ENCODE measurements at places on chromosomes 13 and 19. TPM values are rescaled to one million over a fixed set of nuclear protein-coding genes. Genes with fewer than 3 reads are reported as not detected.
A peak's percentile ranks its signal among the peaks of the same experiment; 100 is the strongest.

GPR18 gene
- not detected for total RNA-seq

ARHGAP35 gene
- total RNA-seq = 20.3 TPM

TMEM255B gene
- total RNA-seq = 3.8 TPM

- peak; percentile 56 for DNase-seq
Observed at GRCh38 chr19:45569619-45570421, 14.8 kb downstream of the OPA3 start.

DNA sequence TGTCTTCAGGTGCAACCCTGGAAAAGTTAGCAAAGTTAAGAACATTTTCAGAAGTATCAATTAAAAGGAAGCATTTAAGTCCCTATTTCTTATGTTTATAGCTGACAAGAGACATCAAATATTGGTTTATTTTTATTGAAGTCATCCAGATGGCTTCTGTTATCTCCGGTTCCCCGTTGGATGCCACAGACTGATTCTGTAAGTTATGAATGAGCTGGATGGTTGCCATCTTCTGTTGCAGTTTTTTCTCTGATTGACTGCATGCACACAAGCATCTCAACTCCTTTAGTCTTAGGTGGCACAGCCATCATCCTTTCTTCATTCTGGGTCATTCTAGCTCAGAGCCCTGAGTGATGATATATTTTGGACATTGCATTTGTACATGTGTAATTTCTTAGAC, 10.6 kb upstream of the OXGR1 start:
- no peak for DNase-seq

DNAAF3 gene
- total RNA-seq = 3.1 TPM

ACER1 gene
- total RNA-seq = not detected

- no peak for DNase-seq
Observed at GRCh38 chr13:39023761-39024160, 14.1 kb downstream of the PROSER1 start.

PPP1R13L gene
- 3.7 TPM for total RNA-seq

GRCh38 chr19:44345959-44346358, 10.5 kb downstream of the ZNF112 start:
- DNase-seq = no peak

ZSCAN4 gene
- not detected for total RNA-seq

DNA sequence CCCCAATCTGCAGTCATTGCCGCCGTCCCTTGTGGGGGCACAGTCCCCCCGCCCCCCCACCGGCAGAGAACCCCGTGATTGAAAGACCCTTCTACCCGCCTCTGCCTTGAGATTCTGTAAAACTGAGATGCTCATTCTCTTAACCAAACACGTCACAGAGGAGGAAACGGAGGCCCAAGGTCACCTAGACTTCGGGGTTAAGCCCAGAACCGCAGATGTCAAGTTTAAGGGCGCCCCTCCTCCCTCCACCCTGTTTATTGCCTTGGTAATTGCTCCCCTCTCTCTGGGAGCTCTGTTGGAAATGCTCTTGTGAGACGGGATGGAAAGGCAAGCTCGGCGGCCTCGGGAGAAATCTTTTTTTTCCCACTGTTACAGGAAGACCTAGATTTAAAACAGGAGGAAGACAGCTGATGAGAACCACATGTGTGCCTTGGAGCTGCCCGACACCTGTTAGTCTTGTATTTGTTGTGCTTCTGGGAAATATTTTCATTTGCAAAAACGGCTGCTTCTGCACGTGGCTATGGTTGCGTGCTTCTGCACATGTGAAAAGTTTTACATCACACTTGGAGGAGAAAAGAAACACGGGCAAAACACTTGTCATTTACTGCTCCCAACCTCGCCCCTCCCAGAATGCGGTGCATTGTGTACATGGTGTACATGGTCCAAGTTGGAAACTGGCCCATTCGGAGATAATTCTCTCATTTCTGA, 1.1 kb upstream of the MED26 start:
- DNase-seq = peak; percentile 17

- DNase-seq = peak; percentile 94
Observed at GRCh38 chr13:44436589-44437337, 63.1 kb downstream of the SERP2 start.

DNA sequence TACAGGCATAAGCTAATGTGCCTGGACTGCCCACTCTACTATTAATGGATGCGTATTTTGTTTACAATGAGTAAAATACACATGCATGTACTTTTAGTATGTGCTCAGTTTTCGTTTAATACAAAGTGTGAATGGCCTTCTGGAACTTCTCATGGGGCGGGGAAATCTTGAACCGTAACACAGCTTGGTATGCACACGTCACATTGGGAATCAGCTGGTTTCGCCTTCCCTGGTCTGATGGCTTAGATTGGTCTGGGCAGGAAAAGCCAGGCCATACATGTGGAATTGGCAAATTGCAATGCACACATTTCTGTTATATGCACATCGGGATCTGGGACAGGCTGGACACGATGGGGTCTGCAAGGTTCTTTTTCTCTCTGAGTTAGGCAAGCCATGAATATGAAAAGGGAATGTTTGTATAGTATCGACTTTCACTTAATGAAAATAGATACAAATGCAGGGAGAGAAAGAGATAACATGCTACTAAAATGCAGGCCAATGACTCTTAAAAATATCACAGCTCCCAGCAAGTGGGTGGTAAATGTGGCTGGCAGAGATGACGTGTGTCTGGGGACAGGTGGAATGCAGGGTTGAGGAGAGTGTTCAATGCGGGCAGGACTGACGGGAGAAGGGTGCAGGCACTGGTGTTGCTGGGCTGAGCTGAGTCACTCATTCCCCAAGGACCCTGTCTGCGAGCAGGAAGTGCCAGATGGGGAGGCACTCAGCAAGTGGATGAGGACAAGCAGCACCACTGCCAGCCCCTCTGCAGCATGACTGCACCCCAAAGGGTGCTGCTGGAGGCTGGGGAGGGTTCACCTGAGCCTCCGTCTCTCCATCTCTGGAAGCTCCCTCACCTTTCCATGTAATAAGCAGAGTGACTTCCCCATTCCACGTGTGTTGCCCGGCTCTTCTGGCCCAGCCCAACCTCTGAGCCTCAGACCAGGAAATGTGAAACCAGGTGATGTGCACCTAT, 204.0 kb upstream of the GPR12 start:
- DNase-seq = peak; percentile 79

DNA sequence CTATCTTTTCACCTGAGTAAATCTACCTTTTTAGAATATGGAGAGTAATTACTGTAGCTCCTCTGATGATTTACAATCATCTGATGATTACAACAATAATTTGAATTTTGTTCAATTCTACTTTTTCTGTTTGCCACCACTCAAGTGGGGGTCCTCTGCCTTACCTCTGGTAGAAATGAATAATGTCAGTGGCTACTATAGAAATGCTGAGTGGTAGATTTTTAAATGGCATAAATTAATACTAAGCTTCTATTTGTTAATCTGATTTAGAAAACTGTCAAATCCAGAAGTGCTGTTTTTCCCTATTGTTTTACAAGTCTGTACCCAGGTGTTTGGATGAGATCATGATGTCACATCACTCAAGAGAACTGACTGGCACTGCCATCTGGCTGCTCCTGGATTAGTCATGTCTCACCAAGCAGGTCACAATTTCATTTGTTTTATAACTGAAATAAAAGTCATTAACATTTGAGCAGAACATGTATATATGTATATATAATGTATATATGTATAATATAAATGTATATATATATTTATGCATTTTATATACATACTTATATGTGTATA, 494.8 kb downstream of the TBC1D4 start:
- DNase-seq = no peak

DNA sequence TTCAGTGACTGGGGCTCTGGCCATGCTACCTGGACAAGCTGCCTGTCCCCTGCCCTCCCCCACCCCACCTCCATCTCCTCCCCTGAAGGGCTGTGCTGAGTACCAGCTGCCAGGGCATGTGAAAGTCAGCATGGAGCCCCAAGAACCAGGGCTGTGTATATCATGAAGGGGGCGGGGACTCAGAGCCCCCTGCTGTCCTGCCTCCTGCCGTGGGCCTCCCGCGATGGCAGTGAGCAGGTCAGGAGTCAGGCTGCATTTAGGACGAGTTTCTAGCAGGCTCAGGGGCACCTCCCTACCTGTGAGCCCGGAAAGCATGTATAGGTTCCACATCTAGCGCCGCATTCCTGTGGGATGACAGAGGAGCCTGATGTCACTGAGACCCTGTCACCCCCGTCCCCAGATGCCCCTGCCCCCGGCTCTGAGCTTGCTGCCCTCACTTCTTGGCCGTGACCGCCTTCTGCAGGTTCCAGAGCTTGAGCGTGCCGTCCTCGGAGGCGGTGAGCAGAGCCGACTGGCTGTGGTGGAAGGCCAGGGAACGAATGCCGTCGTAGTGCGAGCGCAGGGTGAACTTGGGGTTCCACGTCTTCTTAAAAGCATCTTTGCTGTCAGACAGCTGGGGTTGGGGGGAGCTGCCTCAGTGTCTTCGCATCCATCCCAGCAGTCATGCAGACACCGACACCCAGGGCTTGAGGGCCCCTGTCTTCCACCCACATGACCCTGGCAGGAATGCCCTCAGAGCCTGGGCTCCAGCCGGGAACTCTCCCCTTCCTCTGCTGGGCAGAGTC, 8.3 kb upstream of the PRKD2 start:
- DNase-seq = no peak

Data from Daoy (cell line).